ENCODE measurements at places on chromosomes 1 and 21.

- no peak for DNase-seq
These were observed 13.1 kb downstream of the PRMT2 start for GRCh38 chr21:46648539-46648938.

DNA sequence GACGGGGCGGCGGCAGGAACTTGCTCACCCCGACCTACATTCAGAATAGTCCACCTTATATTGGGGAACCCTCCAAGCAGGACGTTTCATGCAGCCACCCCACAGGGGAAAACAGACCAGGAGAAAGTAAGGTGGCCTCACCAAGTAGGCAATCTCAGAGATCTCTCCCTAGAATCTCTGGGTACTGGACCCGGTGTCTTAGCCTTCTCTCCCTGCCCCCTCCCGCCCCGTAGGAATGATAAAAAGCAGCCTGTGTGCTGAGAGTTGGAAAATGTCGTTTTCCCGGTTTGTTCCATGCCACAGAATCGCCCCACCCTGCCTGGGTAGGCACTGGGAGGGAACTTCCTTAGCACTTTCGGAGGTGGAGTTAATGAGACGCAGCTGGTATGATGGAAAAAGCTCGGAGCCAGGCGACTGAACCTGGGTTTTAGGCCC, 789 bp upstream of the PTPN14 start:
- peak; percentile 52 for DNase-seq

GRCh38 chr1:160093624-160094290, 4.7 kb downstream of the IGSF8 start:
- DNase-seq: no peak

DNA sequence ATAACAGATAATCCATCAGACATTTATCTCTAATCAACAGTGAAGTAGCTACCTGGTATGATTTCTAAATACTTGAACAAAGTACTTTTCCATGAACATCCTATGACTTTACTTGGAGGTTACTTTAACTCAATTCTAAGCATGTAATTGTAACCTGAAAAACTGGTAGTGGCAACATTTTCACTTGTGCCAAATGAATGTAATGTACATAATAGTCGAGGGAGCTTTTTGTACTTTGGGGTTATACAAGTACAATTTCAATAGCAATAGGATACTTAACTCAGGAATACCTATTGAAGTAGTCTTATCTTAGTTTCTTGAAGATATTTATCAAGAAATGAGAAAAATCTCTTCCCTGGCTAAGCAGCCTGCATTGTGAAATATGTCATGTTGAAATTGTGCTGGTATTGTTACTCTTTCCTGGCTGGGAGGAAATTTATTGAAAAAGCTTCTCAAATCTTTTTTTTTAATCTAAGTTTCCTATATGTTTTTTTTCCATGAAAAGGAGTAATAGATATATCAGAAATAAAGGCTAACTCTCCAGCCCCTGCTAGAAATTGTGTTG, 33.7 kb upstream of the CACYBP start:
- no peak for DNase-seq

- DNase-seq: no peak
These were observed 725.1 kb downstream of the BRINP3 start for GRCh38 chr1:189752461-189752995.

GRCh38 chr1:11537380-11537764, 58.4 kb downstream of the DISP3 start:
- no peak for DNase-seq

- no peak for DNase-seq
These were observed 183.0 kb downstream of the ZBTB18 start for GRCh38 chr1:244234009-244234643.

- DNase-seq: no peak
These were observed 595 bp downstream of the EXOC8 start for GRCh38 chr1:231337043-231337471.

GRCh38 chr1:51301152-51301843, 29.1 kb downstream of the TTC39A start:
- no peak for DNase-seq

DNA sequence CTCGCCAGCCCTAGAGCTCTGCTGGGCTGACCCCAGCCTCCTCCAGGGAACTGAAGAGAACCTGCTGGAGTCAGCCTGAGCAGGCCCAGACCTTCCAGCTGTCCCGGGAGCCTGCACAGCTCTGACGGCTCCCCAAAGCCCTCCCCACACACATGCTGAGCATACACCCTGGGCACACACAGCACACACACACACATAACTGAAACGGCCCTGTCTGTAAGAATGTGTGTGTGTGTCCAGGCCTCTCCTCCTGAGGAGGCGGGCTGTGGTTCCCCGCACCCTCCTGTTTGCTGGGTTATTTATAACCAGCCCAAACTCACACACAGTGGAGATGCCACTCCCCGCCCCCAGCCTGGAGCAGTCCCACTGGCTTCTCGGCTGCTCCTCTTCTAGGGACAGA, 20.2 kb downstream of the SDC3 start:
- DNase-seq: peak; percentile 77

GRCh38 chr1:58768191-58768731, 15.6 kb downstream of the JUN start:
- DNase-seq: no peak

GRCh38 chr1:226061068-226061840, 1.3 kb upstream of the H3-3A start:
- DNase-seq: no peak

- peak; percentile 78 for DNase-seq
These were observed 57.4 kb downstream of the COL6A1 start for GRCh38 chr21:46038871-46039397.

DNA sequence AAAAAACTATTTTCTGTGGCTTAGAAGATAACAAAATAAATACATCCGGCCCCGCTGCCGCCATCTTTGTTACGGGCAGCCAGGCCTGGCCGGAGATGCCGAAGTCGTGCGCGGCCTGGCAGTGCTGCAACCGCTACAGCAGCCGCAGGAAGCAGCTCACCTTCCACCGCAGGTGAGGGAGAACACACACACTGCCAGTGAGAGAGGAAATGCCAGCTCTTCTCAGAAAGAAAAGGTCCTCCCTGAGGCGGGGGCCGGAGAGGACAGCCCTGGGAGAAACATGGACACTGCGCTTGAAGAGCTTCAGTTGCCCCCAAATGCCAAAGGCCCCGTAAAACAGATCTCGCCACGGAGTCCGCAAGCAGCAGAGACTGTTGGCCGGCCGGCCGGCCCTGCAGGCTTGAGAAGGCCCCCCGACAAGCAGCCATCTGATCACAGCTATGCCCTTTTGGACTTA, 323.2 kb downstream of the AMY1C start:
- DNase-seq: no peak

- DNase-seq: no peak
These were observed 9.7 kb downstream of the CD2 start for GRCh38 chr1:116763787-116764465.

DNA sequence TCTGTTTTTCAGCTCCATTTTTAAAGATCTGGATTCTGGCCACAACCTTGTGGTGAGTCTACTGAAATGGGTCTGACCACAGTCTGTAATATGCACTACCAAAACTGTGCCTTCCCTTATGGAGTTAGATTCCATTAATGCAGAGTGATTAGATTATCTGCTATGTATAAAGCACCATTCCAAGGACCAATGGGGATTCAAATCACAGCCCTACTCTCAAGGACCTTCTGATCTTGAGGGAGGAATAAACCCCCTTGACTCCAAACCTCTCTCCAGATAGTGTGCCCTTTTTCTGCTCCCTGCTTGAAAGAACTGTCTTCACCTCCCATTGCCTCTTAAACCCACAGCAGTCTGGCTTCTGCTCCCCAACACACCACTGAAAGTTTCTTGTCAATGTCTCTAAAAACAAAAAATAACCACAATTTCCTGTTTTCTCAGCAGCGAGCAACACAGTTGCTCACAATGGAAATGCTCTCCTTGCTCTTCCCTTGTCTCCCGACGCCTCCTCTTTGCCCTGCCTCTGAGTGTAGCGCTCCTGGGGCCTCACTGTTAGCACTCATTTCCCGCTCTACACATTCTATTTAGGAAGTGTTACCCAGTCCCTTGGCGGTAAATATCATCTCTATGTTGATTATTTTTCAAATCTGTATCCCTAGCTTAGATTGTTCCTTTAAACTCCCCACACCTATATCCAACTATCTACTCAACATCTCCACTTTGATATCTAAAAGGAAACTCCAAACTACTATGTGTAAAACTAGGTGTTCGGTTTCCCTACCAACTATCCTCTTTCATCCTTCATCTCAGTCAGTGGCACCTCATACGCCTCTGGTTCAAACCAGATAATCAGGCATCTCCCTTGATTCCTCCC, 13.6 kb downstream of the PCNX2 start:
- DNase-seq: no peak

GRCh38 chr1:61579802-61580201, 145.1 kb downstream of the TM2D1 start:
- no peak for DNase-seq

DNA sequence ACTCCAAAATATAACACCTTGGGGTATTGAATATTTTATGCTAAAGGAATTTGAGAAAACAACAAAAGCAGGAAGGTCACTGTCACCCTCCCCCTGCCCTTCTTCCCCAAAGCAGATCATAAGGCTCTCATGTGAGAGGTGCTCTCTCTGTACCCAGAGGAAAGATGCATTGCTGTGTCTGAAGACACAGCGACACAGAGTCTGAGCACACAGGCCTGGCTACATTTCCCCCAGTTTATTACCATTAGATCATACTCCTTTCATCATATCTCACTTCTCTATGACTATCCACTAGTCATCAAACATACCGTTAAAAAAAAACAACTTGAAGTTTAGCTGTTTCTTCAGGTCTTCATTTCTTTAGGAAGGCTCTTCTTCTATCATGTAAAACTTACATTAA, 127.1 kb downstream of the PPIAL4G start:
- DNase-seq: no peak

DNA sequence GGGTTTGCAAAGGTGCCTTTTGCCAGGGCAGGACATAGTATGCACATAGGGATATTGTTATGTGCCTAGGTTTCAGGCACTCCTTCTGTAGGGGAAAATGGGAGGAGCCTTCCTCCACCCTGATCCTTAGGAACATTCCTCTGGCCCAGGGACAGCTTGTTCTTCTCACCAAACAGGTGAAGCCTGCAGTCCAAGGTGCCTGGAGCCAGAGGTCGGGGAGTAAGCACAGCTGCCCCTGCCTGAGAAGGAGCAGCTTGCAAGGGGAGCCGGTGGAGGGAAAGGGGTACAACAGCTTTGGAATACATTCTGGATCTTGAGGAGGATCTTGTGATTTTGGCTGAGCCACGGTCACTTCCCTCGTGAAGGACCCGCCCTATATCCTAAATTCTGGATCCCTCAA, 82.4 kb upstream of the CD1D start:
- DNase-seq: no peak

DNA sequence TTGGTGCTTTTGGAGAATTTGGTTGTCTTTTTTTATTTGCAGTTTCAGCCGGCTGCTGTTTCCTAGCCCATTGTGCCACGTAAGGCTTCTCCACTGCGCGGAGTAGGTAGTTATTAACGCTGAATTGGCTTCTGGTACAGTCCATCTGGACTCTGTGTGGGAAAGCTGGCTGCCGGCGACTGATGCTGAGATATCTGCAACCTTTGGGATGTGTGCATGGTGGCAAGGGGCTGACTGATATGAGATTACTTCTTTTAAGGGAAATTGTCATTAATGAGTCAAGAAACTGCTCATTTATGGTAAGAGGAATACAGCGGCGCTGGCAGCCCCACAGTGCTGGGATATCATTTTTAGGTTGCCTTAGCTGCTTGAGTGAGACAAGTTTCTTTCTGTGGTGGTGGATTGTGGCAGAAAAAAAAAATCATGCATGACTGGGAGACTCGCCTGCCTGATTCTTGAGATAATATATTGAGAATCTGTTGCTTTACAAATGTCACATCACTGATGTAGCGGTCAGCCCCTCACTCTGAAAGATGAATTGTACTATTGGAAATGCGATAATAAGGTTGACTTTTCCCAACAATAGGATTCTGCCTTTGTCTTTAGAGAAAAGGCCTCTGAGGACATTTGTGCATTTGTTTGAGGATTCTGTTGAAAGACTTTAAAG, 2.5 kb upstream of the ELAVL4 start:
- no peak for DNase-seq

GRCh38 chr1:157968946-157969345, 24.5 kb upstream of the KIRREL1 start:
- peak; percentile 35 for DNase-seq

DNA sequence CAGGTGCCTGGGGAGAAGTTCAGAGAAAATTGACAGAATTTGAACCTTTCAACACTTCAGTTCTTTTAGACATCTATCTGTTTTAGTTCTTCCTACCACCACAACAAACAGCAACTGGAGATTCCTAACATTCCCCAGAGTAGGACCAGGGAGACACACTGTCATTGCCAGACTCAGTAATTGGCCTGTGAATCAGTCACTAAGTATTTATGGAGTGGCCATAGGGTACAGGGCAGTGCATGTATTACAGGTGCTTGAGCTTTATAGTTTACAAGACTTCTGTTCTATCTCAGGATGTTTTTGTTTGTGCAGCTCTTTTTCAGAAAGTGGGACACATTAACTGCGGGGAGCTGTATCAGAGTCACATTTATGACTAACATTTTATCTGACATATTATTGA, 1.7 kb downstream of the CDC14A start:
- no peak for DNase-seq
